Nasal cavity respiratory epithelium epithelial cell of viscerocranial mucosa (primary cell): ENCODE measurements at places on chromosomes 4 and X. TPM values are rescaled to one million over a fixed set of nuclear protein-coding genes. Genes with fewer than 3 reads are reported as not detected.

Gene SYP
- under 0.01 TPM in 1 of 2 replicates, not detected in the other for total RNA-seq

Gene ASMT
- total RNA-seq: not detected in 2 replicates

Gene OFD1
- 14.7 and 28.1 TPM in 2 replicates for total RNA-seq

Gene CTAG1B
- not detected in 2 replicates for total RNA-seq

Gene SOWAHB
- 15.0 and 15.4 TPM in 2 replicates for total RNA-seq

Gene FRG2
- not detected in 2 replicates for total RNA-seq

Gene SUPT20HL2
- not detected in 2 replicates for total RNA-seq

Gene SH3TC1
- 23.6 and 65.5 TPM in 2 replicates for total RNA-seq

Gene TRIM75
- total RNA-seq: not detected in 2 replicates

Gene TMEM187
- total RNA-seq: 5.1 and 7.5 TPM in 2 replicates

Gene VCX2
- not detected in 2 replicates for total RNA-seq

Gene PRR32
- not detected in 2 replicates for total RNA-seq

Gene ABLIM2
- total RNA-seq: 1.9 and 3.4 TPM in 2 replicates

Gene PHOX2B
- not detected in 2 replicates for total RNA-seq

Gene SOX3
- total RNA-seq: not detected in 2 replicates

Gene DIPK2B
- not detected in 2 replicates for total RNA-seq

Gene GAGE13
- total RNA-seq: not detected in 2 replicates

Gene L1CAM
- total RNA-seq: 2.1 and 6.3 TPM in 2 replicates

Gene USP17L27
- total RNA-seq: not detected in 2 replicates

Gene SFRP2
- not detected in 2 replicates for total RNA-seq

Gene NRK
- under 0.01 TPM in 1 of 2 replicates, not detected in the other for total RNA-seq

Gene MAGEB17
- not detected in 2 replicates for total RNA-seq

Gene IQSEC2
- 2.7 and 10.8 TPM in 2 replicates for total RNA-seq

Gene ENOX2
- 21.2 and 26.7 TPM in 2 replicates for total RNA-seq

Gene ANK2
- total RNA-seq: 1.7 and 8.8 TPM in 2 replicates

Gene SEC31A
- total RNA-seq: 157 and 211 TPM in 2 replicates

Gene USP51
- under 0.01 and 0.85 TPM in 2 replicates for total RNA-seq

Gene MAGEA10
- not detected in 2 replicates for total RNA-seq

Gene CENPI
- 1.1 and 1.7 TPM in 2 replicates for total RNA-seq
